ENCODE measurements at places on chromosomes 11 and 22. TPM values are rescaled to one million over a fixed set of nuclear protein-coding genes. Genes with fewer than 3 reads are reported as not detected.

DNA sequence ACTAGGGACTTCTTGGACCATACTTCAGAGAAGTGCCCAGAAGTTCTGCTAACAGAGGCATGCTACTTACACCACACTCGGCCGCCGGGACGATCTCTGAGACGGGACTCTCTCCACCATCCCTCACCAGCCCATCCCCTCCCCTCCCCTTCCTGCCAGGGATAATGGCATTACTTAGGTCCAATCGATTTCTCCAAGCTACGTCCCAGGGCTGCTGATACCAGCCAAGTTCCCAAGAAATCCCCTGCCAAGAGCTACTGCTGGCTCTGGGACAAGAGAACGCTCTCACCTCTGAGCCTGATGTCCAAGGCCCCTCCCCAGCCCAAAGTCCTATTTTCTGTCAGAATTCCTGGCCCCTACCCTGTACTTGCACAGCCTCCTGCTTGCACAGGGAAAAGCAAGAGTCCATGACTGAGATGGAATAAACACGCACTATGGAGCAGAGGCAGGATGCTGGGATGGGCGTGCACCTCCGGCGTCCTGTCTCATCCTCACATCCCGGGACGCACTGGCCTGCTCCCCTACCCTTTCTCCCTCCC lies 42.7 kb downstream of the GDPD5 start:
- peak; percentile 42 for DNase-seq

- DNase-seq = no peak
Measured at GRCh38 chr11:131938351-131938751, 567.9 kb downstream of the NTM start.

The GPR83 gene
- polyA plus RNA-seq = 1.2 TPM

The ZNF215 gene
- polyA plus RNA-seq = 5.5 TPM

DNA sequence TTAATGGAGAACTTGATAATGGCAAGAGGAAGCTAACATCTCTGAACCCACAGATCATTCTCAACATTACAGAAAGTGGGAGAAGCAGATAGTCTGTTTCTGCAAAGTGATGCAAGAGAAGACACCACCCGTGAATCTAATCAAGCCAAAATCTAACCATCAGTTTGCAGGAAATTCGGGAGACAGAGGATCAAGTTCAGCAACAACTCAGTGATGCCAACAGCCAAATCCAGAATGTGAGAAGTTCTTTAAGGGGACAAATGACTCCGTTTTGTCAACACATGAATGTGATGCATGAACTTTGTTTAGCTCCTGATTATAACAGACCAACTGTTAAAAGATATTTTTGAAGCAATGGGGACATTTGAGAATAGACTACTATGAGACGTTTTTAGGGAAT lies 95.2 kb upstream of the LDLRAD3 start:
- no peak for DNase-seq

The IGLL1 gene
- 0.60 TPM for polyA plus RNA-seq

DNA sequence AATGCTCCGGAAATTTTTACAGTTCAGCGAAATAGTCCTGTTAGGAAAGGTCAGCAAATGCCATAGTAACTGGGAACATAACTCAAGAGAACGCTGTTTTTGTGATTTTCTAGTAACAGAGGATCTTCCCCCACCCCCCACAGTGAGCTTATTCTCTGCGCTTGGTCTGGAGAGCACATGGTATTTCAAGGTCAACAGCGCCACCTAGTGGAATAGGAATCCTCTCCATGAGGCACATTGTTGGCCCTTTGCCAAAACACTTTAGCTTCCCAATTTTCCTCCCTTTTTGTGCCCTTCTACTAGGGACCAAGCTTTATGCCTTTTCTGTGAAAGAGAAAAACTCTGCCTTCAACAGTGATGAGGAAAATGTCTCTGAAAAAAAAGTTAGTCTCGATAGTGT lies 13.2 kb upstream of the OR4C12 start:
- DNase-seq = no peak

DNA sequence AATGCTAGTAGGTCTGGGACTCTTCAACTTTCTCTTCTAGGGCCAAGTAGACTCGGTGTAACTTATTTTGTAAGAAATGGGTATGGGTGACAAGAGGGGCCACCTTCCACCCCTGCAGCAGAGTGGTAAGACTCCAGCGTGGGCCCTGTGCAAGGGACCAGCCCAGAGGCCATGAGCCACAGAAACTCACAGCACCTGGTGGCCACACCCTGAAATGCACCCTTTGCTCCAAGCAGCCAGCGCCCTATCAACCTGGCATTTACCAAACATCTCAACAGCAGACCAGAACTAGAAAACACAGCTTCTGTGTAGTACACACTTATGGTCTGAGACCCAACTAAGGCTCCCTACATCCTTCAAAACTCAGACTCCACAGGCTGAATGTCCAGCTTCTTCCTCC lies 5.7 kb downstream of the CDCA5 start:
- peak; percentile 66 for DNase-seq

DNA sequence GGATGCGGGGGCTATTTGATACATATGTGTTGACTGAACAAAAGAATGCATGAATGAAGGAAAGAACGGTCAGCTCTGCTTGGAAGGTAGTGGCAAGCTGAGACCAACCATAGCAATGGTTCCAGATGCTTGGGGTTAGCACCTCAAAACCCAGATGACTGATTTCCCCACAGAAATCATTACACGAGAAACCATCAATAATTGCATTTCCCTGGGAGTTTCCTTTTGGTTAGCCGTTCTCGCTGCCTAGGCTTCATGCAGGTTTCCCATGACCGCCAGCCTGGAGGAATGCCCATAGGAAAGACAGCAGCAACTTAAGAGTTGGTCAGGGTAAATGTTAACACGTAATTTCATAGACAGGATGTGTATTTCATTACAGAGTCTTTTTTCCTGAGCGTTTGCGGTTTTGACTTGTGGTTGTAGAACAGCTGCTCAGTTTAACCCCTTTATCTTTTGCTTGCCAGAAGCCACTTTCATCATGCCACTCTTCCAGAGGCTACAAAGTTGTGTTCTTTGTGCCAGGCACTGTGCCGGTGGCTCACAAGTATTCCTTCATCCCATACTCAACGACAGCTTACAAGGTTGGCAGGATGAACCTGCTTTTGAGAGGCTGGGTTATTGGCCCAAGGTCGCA lies 2.8 kb downstream of the IL17RA start:
- no peak for DNase-seq

The LIF gene
- 27.6 TPM for polyA plus RNA-seq

The TSPO gene
- polyA plus RNA-seq = 17.5 TPM

The KCTD14 gene
- 3.1 TPM for polyA plus RNA-seq

The OR2AG2 gene
- polyA plus RNA-seq = 0.06 TPM

All from large intestine (tissue), 12 donors.